H1 (cell line): ENCODE measurements at places on chromosomes 6 and 20. TPM values are rescaled to one million over a fixed set of nuclear protein-coding genes. Genes with fewer than 3 reads are reported as not detected.

Gene SALL4
- 108 and 112 TPM in 2 replicates for polyA plus RNA-seq

Gene RNF182
- 4.2 and 6.2 TPM in 2 replicates for polyA plus RNA-seq

Gene HMGCLL1
- polyA plus RNA-seq = 0.06 TPM in 1 of 2 replicates, not detected in the other

Gene CST4
- not detected in 2 replicates for polyA plus RNA-seq

Gene FGD2
- 0.12 and 0.24 TPM in 2 replicates for polyA plus RNA-seq

Gene PHACTR3
- polyA plus RNA-seq = 0.03 and 0.05 TPM in 2 replicates

Gene PMEPA1
- 12.7 and 18.1 TPM in 2 replicates for polyA plus RNA-seq

Gene ZFP64
- 43.7 and 46.1 TPM in 2 replicates for polyA plus RNA-seq
